ENCODE measurements at places on chromosomes 16 and 17. TPM values are rescaled to one million over a fixed set of nuclear protein-coding genes. Genes with fewer than 3 reads are reported as not detected.

- DNase-seq: no peak
Measured at GRCh38 chr16:79297805-79298204, 302.7 kb downstream of the MAF start.

TBX4 gene
- not detected for total RNA-seq

CES1 gene
- 20.9 TPM for total RNA-seq

PDXDC1 gene
- total RNA-seq: 37.5 TPM

- no peak for DNase-seq
Measured at GRCh38 chr17:14019186-14019956, 49.9 kb upstream of the COX10 start.

GRCh38 chr16:16863672-16864071 lies 484.7 kb downstream of the NPIPA7 start:
- no peak for DNase-seq

DNA sequence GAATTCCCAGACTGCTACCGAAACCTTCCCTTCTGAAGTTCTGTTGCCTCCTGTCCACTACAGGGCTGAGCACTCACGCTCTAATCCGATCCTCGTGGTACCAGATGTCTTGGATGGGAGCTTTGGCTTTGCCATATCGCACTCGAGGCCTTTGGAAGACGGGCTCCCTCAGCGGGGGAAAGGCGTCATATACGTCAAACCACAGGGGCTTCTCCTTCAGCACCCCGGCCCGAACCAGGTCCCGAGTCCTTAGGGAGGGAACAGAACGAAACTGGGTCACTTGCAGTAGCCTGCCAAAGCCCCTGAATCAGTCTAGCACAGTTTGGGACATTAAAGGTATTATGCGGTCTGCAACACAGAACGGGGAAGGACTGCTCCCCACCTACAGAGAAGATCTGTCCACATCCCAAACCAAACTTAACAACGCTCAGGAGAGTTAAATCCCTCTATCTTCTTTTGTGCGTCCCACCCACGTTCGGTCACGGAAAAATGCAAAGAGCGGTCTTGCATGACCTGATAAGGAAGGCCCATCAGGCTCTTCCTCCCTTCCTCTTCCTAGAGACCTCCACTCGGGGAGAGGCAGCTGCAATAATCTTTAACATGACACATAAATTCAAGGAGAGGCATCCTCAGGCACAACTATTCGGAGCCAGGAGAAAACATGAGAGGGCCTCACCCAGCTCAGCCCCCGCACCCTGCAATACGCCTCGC lies 526 bp downstream of the MRPS23 start:
- no peak for DNase-seq

TNS4 gene
- total RNA-seq: 0.13 TPM
